ENCODE measurements at places on chromosomes 12 and 14.

- DNase-seq: no peak
These were observed 50.9 kb downstream of the FOXN4 start for GRCh38 chr12:109258201-109258600.

GRCh38 chr12:53722450-53723041 is 4.7 kb downstream of the CALCOCO1 start:
- DNase-seq: no peak

GRCh38 chr12:92295523-92295922 is 149.9 kb upstream of the BTG1 start:
- no peak for DNase-seq

DNA sequence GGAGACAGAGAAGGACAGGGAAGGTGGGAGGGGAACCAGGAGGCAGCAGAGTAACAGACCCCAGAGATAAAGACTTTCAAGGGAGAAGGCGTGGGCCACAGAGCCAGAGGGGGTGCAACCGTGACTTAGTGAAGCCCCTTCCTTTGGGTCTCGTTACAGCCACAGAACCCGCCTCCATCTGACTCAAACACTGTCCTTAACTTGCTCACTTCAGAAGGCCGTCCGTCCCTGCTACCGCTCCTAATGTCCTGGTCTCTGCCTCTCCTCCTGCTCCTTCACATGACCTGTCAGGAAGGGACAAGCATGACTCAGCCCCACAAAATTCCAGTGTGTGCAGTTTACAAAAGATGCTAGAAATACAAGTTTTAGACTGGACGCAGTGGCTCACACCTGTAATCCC is 18.0 kb downstream of the RIMBP2 start:
- no peak for DNase-seq

Measured in GM12892 (cell line).